CD4-positive, alpha-beta memory T cell (primary cell): ENCODE measurements at places on chromosomes 2 and 18.

GRCh38 chr2:98489971-98490962 is 45.6 kb downstream of the INPP4A start:
- DNase-seq = no peak

DNA sequence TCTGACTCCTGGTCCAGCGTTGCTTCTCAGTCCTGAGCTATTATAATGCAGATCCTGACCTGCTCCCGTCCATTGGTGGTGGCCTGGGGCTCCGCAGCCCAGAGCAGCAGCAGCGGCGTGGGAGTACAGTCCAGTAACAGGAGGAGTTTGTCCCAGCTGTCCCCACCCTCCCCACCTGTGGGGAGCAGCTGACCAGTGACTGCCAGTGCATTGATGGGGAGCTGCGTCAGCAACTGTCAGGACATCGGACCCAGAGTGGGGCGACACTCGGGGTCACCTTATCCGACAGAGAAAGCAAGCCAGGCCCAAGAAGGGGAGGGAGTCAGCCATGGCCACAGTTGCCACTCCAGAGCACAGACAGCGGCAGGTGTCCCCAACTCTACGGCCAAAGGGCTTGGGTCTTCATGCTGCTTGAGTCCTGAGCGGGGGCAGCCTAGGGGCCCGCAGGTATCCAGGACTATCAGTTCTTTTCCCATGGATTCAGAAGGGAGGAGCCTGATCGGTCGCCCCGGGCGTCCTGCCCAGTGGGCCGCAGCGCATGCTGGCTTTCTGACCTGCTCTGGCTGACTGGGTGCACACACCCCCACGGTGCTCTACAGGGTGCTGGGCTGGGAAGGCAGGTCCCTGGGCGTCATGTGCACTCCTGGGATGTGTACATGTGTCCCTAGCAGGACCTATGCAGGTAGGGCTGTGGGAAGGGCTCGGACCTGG is 29.7 kb downstream of the DNMT3A start:
- no peak for DNase-seq

DNA sequence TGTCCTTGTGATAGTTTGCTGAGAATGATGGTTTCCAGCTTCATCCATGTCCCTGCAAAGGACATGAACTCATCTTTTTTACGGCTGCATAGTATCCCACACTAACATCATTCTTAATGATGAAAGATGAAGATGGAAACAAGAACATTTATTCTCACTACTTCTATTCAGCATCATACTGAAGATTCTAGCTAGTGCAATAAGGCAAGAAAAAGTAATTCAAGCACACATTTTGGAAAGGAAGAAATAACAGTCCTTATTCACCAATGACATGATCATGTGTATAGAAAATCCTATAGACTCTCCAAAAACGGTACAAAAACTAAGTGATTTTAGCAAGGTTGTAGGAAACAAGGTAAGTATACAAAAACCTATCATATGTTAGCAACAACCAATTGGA is 37.2 kb downstream of the RELCH start:
- no peak for DNase-seq

GRCh38 chr2:33292981-33293595 is 183.4 kb upstream of the RASGRP3 start:
- no peak for DNase-seq

DNA sequence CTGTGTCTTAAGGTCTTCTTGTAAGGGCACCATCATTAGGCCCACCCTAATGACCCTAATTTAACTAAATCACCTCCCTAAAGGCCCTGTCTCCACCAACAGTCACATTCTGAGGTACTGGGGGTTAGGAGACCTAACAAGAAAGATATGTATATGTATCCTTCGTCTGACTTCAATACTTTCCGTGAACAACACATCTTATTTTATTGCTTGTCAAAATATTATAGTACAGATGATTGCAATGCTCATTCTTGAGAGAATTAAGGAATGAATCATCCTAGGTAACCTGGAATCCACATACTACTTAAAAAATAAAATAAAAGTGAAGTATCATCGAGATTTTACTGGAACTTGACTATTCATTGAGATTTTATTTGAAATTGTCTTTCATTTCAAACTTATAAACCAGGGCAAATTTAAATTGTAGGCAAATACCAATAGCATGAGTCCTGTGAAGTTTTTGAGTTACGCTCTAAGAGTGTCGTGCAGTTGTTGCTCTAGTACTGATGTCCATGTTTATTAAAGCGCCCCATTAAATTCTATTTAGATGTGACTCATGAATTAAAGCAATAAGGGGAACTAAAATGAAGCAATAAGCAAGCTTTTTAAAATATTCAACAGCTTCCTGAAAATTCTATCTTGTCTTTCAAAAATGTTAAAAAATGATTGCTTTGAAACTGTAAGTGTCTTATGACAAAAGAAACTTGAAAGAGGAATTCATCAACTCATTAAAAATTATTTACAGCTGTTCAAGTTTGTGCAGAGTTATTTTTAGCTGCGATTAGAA is 40.0 kb downstream of the CCDC102B start:
- no peak for DNase-seq

DNA sequence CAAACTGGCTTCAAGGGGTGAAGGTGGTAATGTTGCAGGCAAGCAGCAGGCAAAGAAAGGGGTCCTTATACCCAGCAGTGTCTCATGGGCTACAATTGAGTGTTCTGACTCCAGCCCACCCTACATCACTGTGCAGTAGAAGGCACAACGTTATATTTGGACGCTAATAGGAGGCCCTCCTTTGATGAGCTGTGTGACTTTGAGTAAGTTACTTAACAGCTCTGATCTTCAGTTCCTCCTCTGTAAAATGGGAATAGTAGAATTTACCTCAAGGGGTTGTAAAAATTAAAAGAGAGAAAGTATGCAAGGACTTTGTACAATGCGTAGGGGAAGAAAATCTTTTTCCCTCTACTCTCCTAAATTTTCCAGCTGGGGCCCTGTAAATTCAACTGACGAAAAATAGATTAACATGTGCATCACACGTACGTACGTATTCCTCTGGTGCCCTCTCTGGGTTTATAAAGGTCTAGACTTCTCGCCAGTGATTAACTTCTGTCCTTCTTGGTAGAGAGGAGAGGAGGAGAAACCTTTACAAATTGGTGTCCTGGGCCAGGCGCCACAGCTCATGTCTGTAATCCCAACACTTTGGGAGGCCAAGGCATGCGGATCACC is 57.6 kb upstream of the REL start:
- DNase-seq = no peak

- DNase-seq = no peak
These were observed 232.3 kb downstream of the RIT2 start for GRCh38 chr18:42883169-42883568.
